GM20000 (cell line): ENCODE measurements at places on chromosomes 12 and 14.

- no peak for DNase-seq
These were observed 217.3 kb upstream of the TBX3 start for GRCh38 chr12:114901316-114901715.

GRCh38 chr14:57875296-57875695 lies 9.4 kb upstream of the SLC35F4 start:
- no peak for DNase-seq

GRCh38 chr12:1044199-1044598 lies 53.2 kb downstream of the ERC1 start:
- no peak for DNase-seq

DNA sequence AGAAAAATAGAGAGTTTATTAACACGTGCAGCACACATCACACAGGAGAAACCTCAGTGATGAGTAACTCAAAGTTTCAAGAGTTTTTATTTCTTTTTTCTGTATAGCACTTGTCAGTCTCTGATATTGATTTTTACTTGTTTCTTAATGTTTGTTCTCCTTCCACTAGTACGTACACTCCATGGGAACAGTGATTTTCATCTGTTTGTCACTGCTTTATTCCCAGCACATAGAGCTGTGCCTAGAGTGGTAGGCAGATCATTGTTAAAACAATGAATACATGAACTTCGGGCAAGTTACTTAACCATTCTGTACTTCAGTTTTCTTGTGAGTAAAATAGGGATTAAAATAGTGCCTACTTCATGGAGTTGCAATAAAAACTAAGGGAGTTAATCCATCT lies 46.6 kb downstream of the ETV6 start:
- DNase-seq = no peak

DNA sequence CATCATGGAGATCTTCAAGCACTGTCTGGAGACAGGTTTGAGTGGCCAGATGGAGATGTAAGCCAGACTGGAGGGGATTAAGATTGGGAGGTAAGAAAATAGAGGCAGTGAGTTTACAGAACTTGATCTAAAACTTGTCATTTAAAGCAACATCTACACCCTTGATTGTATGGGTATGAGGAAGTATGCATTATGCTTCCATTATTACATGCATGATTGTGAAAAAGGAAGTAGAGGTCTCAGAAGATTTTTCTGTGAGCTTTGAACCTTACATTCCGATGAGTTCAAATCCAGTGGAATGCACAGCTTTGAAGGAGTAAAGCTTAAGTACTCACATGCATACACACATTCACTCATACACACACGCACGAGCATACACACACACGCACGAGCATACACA lies 550.8 kb downstream of the MED13L start:
- DNase-seq = no peak

- no peak for DNase-seq
These were observed 22.8 kb downstream of the RAB35 start for GRCh38 chr12:120093592-120094355.
